ENCODE measurements at places on chromosomes 7 and 10.

DNA sequence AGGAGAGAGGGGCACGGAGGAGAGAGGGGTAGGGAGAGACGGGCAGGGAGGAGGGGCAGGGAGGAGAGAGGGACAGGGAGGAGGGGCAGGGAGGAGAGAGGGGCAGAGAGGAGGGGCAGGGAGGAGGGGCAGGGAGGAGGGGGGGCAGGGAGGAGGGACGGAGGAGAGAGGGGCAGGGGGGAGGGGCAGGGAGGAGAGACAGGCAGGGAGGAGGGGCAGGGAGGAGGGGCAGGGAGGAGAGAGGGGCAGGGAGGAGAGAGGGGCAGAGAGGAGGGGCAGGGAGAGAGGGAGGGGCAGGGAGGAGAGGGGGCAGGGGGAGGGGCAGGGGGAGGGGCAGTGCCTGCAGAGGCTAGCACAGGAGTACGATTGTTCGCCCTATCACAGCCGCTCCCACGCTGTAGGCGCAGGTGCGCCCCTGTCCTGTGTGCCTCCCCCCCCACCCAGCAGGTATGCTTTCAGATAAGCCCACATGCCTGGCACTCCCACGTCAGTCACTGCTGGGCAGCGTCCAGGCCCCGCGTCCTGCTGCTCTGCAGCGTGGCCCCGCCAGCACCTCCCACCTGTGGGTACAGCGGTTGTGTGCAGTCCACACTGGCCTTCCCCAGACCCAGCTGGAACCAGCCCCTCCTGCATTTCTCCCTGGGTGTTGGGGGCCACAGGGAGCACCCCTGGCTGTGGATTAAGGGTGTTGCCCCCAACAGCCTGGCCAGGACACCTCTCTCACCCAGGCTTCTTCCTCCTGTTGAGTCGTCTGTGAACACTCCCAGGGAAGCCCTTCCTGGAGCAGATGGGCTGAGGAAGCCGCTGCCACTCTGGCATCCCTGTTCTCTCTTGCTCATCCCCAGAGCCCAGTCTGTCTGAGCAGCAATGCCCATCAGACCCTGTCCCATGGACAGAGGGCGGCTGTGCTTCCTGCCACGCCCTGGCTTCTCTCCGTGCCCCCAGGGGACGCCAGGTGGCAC, 10.8 kb downstream of the NKX6-2 start:
- no peak for DNase-seq

DNA sequence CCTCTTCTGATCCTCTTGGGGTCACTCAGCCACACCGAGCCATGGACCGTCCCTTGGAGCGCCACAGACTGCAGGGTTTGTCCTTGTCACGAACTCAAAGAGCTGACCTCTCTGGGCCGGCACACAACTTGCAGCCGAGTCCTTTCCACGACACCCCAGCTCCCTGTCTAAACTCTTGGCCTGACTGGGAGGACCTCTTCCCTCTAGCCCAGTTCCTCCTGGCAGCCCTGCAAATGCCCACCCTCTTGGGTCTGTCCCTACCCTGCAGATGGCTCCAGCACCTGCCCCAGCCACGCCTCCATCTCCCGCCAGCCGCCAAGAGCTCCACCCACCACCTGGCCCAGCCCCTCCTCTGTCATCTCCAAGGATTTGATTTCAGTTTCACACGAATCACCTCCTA, 339.2 kb downstream of the DNAJB6 start:
- no peak for DNase-seq

GRCh38 chr7:43649755-43650274, 66.9 kb downstream of the STK17A start:
- peak; percentile 89 for DNase-seq

GRCh38 chr7:75823198-75823910, 9.7 kb upstream of the CCL24 start:
- DNase-seq, result no peak

- peak; percentile 61 for DNase-seq
These were observed at the start of gene AUTS2 for GRCh38 chr7:69598081-69598486. AUTS2 (plus strand) TSS chr7:69598475; CDS start chr7:69599654, 1,179 bp downstream.

GRCh38 chr10:132360766-132361447, 28.9 kb downstream of the LRRC27 start:
- DNase-seq, result peak; percentile 14

DNA sequence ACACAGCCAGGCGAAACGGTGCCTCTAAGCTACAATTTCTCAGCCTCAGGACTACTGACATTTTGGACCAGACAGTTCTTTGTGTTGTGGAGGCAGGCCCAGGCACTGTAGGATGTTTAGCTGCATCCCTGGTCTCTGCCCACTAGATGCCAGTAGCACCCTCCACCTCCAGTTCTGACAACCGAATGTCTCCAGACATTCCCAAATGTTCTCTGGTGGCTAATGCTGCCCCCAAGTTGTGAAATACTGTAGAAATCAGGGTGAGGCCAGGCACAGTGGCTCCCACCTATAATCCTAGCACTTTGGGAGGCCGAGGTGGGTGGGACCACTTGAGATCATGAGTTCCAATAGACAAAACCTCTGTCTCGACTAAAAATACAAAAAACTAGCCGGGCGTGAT, 18.2 kb downstream of the HNRNPF start:
- peak; percentile 57 for DNase-seq

- DNase-seq, result no peak
These were observed 362.9 kb upstream of the ZNF32 start for GRCh38 chr10:44011603-44011981.

DNA sequence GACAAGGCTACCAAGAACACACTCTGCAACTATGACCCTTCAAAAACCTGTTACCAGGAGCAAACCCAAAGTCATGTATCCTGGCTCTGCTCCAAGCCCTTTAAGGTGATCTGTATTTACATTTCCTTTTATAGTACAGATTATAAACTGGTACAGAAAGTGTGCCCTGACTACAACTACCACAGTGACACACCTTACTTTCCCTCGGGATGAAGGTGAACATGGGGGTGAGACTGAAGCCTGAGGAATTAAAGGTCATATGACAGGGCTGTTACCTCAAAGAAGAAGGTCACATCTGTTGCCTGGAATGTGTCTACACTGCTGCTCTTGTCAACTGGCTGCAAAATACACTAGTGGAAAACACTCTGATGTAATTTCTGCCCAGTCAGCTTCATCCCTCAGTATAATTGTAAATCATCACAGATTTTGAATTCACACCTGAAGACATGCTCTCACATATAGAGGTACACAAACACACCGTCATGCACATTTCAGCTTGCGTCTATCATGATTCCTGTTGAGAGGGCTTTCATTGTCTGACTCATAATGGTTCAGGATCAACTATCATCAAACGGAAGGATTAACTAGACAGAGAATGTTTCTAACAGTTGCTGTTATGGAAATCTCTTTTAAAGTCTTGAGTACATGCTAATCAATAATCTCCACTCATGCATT, 318.3 kb downstream of the NXPH1 start:
- no peak for DNase-seq

DNA sequence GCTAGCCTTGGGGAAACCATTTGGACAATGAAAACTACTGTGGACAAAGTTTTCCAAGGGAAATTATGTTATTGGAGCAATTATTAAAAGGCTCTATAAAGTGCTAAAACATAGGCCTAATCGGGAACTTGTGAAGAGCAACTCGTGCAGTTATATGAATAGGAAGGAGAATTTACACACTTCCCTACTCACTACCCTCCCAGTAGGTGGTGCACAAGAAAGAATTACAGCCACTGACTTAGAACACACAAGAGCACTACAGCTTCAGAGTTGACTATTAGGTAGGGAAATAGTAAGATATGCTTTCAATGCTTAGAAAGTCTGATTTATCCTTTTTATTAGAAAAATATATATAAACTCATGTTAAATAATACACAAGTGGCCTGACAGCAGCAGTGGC, 47.2 kb downstream of the GSAP start:
- DNase-seq, result no peak

DNA sequence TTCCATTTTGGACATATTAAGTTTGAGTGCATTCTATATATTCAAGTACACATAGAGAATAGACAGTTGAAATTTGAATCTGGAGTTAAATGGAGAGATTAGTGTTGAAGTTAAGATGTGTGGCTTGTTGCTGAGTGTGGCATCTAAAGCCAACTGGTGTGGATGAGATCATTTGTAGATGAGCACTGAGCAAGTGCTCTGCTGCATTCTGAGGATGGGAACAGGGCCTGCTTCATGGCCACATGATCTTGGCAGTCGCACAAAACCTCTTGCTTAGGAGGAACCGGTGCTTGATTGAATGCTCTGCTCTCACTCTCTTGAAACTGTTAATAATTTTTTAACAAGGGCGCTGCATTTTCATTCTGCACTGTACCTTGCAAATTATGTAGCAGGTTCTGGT, 62.0 kb downstream of the EPDR1 start:
- DNase-seq, result no peak

- no peak for DNase-seq
These were observed 160.2 kb downstream of the SRPK2 start for GRCh38 chr7:105228555-105228954.

- DNase-seq, result no peak
These were observed 27.2 kb downstream of the ST8SIA6 start for GRCh38 chr10:17427201-17427600.

- DNase-seq, result no peak
These were observed 94.4 kb downstream of the WDFY4 start for GRCh38 chr10:48779077-48779476.

GRCh38 chr10:115801992-115802391, 471.0 kb downstream of the GFRA1 start:
- DNase-seq, result no peak

GRCh38 chr10:106682175-106682574, 482.3 kb downstream of the SORCS1 start:
- DNase-seq, result no peak

DNA sequence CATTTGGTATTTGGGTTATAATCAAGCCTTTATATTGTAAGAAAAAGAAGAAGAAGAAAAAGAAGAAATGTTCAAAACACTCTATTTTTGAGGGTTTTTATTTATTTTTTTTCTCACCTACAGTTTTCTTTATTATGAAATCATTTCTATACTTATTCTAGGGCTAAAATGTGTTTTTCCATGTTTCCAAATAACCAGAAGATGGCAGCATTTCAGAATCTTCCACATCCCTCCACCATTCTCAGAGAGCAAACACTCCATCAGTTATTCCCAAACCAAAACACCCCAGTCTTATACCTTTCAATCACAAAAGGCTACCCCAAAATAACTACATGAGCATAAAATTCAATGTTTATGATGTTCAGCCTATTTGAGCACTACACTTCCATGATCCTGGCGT, 38.7 kb upstream of the PPP1R17 start:
- no peak for DNase-seq

DNA sequence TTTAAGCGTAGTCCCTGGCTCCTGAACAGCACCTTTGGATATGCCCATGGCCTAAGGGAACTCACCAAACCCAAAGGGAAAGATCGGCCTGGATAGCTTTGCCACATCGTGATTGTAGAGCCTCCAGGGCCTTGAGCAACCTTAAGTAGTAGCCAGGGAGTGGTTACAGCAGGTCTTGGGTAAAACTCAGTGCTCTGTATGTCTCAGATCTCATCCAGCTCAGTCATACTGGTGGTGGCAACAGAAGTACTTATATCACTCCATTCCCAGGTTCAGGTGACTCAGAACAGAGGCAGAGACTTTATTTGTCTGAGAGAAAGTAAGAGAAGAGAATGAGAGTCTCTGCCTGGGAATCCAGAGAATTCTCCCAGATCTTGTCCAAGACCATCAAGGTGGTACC, 39.1 kb upstream of the AASS start:
- no peak for DNase-seq
